ENCODE measurements at places on chromosomes 5 and 9.
A peak's percentile ranks its signal among the peaks of the same experiment; 100 is the strongest.

DNA sequence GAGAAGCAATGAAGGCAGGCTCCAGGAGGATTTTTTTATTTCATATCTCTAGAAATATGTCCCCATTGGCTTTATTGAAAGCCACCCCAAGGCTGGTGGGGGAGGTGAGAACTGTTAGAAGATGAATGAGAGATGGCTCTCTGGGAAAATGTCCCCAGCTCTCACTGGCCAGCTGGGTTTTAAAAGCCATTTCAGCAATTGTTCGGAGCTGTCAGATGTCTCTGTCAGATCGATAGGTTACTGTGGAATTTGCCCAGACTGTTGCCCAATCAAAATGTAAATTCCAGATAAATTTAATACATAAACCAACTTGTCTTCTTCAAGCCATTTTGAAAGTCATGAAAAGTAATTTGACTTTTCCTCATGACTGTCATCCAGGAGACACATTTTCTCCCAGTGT lies 67.0 kb upstream of the BRINP1 start:
- DNase-seq, result no peak

GRCh38 chr5:90845723-90846554 lies 287.3 kb downstream of the ADGRV1 start:
- no peak for DNase-seq

DNA sequence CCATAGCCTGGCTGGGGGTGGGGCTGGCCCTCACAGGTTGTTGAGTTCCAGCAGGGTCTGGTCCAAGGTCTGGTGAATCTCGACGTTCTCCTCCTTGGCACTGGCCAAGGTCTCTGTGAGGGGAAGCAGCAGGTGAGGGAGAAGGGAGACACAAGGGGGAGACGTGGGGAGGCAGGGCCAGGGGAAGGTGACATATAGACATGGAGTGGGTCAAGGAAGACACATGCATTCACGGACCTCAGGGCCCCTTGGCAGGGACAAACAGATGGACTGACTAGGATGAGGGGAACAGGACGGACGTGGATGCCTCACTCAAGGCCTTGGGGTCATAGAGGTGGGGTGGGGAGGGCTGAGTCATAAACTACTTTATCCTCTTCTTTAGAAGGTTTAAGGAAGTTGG lies 7.7 kb downstream of the TPM2 start:
- DNase-seq, result no peak

GRCh38 chr5:76082772-76083554 lies at the start of gene SV2C:
Gene SV2C, plus strand, starts transcription at chr5:76083383. Its CDS starts 48,368 bp downstream, at chr5:76131751.
- DNase-seq, result peak; percentile 44

DNA sequence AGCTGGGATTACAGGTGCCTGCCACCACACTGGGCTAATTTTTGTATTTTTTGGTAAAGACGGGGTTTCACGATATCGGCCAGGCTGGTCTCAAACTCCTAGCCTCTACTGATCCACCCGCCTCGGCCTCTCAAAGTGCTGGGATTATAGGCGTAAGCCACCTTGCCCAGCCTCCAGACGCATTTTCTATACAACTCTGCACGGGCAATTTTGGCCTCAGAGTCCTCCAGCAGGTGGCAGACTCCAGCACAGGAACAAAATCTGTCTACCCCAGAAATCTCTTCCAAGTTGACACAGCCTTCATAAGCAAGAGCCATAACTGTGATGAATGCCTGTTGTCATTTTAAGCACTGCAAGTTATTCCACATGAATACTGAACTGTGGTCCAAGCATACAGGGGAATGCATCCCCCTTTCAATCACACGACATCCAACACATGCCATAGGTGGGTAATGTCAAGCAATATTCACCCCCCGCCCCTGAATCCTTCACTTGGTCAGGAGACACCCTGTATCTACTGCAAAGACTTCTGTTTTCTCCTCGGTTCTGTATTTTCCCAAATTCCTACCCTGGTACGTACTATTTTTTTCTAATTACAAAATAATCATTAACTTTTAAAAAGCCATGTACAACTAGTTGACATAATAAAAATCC lies 50.8 kb downstream of the ALDH7A1 start:
- DNase-seq, result peak; percentile 40

- no peak for DNase-seq
These were observed 6.1 kb downstream of the TLE1 start for GRCh38 chr9:81683238-81683637.

DNA sequence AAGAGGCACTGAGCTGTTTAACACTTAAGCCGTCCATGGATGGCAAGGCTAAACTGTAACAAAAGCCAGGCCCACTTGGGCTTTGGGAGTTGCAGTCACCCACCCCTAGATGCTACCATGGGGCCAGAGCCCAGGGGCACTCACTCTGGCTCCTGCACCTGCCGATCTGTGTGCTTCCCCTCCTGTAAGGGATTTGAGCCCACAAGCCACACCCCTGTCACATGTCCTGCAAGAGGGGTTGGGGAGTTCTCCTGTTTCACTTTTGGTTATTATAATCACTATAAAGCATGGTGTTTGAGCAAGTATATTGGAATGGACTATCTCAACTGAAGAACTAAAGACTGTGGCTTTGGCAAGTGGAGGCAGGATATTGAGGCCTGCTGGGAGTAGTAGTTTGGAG lies 14.0 kb upstream of the GPR151 start:
- no peak for DNase-seq

DNA sequence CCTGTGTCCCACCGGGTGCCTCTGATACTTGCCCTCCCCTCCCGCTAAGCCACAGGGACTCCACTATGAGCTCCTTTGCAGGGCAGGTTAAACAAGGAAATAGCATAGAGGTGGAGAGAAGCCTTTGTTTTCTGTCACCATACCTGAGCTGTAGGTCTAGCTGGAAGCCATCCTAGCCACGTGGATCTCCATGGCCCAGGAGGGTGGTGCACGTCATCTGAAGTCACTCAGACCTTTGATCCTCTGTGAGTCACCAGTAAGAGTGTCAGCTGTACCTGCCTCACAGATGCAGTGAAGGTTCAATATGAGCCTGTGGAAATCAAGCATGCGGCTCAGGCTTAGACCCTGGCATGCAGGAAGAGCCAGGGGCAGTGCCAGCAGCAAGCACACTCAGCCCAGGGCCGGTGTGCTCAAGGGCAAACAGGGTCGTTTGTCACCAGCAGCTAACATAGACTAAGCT lies 55.1 kb downstream of the ASS1 start:
- DNase-seq, result no peak

- DNase-seq, result no peak
These were observed 426.1 kb upstream of the CTNND2 start for GRCh38 chr5:12330381-12330780.

DNA sequence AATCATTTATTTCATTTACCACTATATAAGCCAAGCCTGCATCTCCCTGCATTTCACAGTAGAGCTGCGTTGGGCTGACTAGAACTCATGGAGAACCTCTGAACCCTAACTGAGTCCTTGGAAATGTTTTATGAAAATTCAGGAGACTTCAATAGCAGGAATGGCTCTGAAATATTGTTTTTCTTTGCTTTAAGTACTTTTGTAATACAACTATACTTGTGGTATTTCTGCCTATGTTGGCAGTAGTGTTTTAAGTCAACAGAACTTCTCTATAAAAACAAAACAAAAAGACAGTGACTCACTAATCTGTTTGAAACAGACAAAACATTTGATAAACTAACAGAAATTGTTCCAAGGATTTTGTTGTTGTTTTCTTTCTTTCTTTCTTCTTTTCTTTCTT lies 489.2 kb upstream of the MEF2C start:
- no peak for DNase-seq

DNA sequence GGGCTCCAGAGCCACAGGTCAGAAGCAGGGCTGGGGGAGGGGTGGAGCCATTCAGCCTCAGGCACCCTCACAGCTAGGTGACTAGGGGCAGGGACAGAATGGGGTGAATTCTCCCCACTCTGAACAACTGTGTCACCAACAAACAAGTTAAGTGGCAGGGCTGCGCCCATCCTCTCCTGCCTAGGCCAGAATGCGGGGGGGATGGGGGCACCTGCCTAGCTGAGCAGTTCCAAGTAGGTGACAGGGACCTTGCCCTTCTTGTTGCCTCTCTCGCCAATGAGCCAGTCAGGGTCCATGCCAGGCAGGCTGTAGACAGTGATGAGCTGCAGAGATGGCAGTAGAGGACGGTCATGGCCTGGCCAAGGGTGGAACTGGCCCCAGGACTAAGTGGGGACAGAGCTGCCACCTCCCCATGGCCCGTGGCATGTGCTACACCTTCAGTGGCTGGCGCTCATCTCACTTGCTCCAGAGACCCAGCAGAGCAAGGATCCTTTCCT lies 19.6 kb downstream of the SH3GLB2 start:
- DNase-seq, result no peak

GRCh38 chr5:103669615-103670014 lies 107.0 kb upstream of the NUDT12 start:
- no peak for DNase-seq

DNA sequence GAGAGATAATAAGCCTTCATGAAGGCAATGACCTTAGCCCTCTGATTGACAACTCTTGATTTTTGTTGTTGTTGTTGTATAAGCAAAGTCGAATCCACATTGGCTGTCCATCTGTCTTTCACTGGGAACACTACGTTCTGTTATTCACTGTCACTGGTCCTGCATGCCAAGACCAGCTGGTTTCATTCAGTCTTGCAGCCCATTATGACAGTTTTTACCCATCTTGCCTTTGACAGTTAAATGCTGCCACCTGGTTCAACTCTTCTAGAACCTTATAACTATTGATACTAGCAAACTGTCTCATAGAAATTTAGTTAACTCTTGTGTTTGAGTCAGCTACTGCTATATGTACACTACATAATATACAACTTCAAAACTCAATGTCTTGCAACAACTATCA lies 382.3 kb upstream of the CDH10 start:
- DNase-seq, result no peak

DNA sequence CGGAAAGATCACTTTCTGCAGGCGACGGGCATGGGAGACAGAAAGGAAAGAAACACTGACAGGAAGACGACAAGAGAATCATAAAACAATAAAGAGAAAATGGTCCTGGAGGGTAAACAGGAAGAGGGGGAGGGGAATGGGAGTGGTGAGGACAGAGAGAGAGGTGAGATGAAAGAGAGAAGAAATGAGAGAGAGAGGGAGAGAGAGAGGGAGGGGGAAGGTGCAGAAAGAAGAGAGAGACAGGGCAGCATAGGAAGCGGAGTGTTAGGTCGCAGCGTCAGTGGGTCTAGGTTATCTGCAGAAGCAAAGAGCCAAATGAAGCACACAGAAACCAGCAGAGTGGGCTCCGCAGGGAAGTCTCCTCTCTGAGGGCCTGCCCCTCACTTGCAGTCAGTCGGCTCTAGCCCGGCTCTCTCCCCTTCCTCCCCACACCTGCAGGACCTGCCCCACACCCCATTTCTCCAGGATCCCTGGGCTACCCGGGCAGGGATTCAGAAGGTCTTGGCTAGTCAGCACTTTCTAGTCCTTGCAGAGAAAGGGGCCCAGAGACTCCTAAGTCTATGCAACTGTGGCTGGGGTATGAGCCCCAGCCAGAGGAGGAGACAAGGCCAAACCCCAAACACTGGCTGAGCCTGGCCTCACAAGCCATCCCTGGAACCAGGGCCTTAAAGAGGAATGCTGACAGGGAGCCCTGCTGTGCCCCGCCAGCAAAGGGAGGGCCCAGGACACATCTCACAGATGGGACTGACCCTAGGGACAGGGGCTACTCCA lies 29.7 kb upstream of the MEIKIN start:
- DNase-seq, result no peak

DNA sequence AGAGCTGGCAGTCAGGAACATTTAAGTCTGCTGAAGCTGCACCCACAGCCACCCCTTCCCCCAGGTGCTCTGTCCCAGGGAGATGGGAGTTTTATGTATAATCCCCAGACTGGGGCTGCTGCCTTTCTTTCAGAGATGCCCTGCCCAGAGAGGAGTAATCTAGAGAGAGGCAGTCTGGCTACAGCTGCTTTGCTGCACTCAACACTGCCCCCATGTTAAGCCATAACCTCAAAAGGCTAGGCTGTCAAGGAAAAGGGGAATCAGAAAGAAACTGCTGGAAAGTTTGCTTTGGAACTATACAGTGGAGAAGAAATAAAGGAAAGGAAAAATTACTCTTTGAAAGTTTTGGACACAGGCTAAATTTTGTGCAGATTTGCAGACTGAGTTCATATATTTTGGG lies 127.2 kb downstream of the MACIR start:
- no peak for DNase-seq

DNA sequence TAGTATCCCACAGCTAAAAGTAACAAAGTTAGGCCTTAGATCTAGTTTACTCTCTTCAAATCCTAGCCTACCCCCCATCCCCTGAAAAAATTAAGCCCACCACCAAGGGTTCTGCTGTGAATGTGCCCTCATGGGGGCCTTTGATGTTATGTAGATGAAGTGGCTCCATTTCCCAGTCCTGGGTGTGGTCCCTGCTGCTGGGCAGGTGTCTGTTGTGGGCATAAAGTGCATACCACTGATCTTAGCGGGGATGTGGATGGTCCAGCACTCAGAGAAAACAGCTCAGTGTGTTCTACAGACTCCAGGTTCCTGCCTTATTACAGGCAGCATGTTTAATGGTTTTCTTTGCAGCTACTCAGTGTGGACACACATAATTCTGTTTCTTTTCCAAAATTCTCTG lies 1.9 kb downstream of the PCBD2 start:
- DNase-seq, result peak; percentile 14

DNA sequence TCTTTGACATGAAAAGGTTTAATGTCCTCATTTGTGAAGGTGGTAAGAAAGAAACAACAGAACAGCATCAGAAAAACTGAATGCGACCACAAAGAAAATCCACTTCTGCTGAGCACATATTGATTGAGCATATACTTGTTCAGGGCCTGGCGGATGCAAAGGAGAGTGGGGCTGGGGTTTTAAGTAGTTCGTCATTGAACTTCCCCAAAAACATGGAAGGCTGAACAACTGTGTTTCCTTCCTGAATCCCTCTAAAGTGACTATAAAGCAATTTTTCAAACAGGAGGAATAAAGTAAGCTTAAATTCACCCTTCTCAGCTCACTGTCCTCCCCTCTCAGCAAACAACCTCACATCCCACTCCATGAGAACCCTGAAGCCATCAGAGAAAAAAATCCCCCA lies 262.9 kb downstream of the AGTPBP1 start:
- DNase-seq, result no peak
